ENCODE measurements at places on chromosomes 1 and 21.

DNA sequence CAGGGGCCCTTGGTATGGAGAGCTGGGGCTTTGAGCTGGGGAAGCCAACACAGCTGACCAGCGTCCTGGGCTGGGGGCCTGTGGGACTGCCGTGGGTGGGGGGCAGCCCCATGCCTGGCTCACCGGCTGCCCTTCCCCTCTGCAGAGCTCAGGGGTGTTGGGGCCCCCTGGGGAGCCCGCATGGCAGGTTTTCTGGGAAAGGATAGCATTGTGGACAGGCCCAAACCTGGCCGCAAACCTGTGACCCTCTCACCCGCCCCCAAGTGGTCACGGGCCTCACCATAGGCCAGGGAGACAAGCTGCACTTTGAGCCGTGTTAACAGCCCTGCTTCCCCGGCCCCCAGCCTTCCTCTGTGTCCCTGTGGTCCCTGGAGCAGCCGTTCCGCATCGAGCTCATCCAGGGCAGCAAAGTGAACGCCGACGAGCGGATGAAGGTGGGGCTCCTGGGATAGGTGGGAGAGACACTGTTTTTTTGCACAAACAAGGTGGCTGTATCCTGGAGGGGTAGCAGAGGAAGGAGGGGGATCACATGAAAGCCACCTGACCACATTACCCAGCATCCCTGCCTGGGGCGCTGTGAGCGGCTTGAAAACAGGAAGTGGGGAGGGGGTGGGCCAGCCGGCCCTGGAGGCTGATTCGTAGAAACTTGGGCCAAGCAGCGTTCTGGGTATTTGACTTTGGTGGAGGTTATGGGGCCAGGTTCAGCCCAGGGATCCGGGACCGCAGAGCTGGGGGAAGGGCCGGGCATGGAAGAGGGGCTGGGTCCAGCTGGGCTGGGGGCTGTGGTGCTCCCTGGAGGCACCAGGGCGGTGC lies 65.9 kb downstream of the PIK3CD start:
- DNase-seq: no peak

GRCh38 chr21:44930543-44930981 lies 9.3 kb upstream of the SLX9 start:
- DNase-seq: no peak

DNA sequence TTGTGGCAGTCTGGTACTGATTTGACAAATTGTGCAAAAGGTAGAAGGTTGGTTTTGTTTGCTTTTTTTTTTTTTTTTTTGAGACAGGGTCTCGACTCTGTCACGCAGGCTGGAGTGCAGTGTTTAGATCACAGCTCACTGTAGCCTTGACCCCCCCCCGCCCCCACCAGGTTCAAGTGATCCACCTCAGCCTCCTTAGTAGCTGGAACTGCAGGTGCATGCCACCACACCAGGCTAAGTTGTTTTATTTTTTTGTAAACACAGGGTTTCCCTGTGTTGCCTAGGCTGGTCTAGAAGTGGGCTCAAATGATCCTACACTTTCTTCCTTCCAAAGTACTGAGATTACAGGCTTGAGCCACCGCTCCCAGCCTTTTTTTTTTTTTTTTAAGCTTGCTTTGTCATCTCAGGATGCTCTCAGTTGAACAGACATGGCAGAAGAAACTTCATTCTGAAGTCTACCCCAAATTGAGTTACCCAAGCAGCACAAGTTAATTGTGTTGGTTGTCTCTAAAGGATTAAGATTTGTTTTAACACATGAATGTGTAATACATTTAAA lies 8.2 kb downstream of the KDM1A start:
- no peak for DNase-seq

DNA sequence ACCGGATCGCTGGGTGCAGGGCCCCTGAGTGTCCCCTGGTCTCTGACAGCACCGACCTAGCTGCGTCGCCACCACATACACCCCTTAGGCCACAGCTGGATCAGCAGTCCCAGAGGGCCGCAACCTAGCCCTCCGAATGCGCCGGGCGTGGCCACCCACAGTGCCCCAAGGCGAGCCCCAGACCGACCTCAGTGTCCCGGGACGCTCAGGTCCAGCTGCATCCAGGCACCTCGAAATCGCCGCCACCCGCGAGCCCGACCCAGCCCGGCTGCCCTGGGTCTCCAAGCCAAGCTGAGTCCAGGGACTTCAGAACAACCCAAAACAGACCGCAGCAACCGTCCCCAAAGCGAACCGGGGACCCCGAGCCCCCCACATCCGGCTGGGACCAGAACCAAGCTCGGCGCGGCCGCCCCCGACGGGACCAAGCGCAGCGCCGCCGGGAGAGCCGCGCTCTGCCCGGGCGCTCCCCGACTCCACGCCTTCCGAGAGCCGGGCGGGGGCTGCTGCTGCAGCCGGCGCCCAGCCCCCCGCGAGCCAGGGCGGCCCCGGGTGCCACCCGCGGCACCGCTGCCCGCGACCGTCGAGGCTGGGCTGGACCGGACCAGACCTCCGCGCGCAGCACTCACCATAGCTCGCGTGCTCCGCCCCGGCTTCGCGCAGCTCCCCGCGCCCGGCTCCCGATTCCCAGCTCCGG lies 54.6 kb upstream of the ECE1 start:
- no peak for DNase-seq

- no peak for DNase-seq
Observed at GRCh38 chr1:41558761-41559171, 74.3 kb upstream of the EDN2 start.

DNA sequence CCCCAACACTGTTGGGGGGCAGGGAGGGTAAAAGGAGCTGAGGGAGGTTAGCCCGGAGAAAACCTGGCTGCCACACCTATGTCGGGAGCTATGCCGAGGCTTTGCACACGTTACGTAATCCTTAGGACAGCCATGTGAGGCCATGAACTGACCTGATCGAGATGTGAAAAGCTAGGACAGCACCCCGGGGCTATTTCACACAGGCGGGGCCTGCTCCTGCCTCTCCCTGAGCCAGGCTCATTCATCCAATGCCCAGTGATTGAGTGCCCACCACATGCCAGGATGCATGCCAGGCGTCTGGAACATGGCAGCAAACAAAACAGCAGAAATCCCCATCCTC lies 30.2 kb downstream of the LDLRAP1 start:
- no peak for DNase-seq

- no peak for DNase-seq
Observed at GRCh38 chr1:3533067-3534048, 78.0 kb downstream of the MEGF6 start.

DNA sequence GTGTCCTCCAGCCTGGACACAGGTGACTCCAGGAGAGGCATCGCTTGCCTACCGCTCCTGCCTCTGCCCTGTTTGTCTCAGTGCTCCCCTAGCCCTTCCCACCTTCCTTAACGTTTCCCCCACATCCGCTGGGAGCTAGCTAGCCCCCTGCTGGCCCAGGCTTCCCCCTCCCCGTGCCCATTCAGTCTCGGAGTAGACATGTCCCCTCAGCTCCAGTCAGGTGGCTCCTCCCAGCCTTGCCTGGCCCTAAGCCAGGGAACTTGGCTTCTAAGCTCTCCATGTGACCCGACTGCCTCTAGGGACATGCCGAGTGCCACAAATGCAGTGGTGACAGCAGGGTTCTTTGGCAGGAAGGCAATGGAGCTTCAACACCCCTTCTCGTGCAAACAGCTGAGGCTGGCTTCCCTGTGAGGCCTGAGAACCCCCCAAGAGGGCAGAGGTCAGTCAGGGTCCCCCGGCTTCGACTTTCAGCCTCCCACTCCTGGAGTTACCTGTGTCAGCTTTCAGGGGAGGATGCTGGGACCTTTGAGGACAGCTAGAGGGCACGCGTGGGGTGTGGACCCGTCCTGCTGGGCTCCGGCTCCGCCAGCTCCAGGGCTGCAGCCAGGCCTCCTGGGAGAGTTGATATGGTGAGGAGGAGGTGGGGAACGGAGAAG lies 16.2 kb downstream of the DRAXIN start:
- no peak for DNase-seq

- DNase-seq: no peak
Observed at GRCh38 chr21:29224006-29224405, 74.7 kb upstream of the BACH1 start.

GRCh38 chr1:39573736-39574624 lies 2.6 kb downstream of the PABPC4 start:
- peak; percentile 50 for DNase-seq

- DNase-seq: no peak
Observed at GRCh38 chr1:24980836-24981630, 51.0 kb upstream of the RUNX3 start.

DNA sequence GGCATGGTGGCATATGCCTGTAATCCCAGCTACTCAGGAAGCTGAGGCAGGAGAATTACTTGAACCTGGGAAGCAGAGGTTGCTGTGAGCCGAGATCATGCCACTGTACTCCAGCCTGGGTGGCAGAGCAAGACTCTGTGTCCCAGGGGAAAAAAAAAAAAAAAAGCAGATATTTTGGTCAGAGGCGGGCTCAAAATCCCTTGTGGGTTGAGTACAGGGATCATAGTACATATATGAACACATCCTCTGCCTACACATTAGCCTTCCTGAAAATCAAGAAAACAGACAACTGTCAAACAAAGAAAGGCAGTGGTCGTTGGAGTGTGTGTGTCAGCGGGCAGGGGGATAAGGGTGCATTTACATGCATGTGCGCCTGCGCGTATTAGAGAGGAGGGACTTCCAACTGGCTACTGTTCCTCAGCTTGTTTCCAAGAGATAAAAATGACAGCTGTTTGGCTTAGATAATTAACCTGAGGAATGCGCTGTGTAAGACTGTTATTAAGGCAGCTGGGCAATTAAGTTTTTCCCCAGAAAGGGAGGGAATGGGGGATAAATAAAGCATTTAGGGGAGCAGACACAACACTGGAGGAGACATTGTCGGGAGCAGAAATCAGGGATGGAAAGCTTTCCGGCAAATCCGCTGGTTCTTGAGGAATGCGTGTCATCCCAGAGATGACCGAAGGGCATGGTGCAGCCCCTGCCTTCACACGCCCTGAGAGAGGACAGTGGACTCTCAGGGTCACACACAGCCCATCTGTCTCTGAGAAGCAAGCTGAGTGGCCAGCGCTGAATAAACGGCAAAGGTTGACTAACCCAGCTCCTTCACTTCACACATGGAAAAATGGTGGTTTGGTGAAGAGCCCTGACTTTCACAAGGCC lies 6.4 kb downstream of the LAMB3 start:
- no peak for DNase-seq

- DNase-seq: no peak
Observed at GRCh38 chr21:44991538-44992483, 52.0 kb downstream of the SLX9 start.

DNA sequence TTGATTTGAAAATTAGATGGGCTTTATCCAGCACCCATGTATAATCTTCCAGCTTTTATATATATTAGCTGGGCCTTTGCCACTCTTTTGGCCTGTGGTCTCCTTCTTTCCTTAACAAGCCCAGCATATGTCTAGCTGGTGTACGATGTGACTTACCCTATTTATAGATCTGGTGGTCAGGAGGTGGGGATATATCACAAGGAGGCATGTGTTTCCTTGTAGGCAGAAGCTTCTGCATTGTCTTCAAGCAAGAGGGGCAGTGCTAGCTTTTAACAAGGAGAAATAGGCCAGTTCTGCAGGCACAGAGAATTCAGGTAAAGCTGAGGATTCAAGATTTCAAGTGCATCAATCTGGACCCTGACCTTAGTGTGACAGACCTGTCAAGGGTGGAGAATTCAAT lies 38.0 kb upstream of the DNASE2B start:
- no peak for DNase-seq

- DNase-seq: no peak
Observed at GRCh38 chr1:32438136-32438535, 26.7 kb upstream of the ZBTB8B start.

GRCh38 chr1:206117151-206117948 lies at the start of gene AVPR1B:
Gene AVPR1B, minus strand, starts transcription at chr1:206117388. Its CDS starts 498 bp downstream, at chr1:206116890.
- no peak for DNase-seq

GRCh38 chr1:18198260-18198659 lies 90.7 kb downstream of the IGSF21 start:
- no peak for DNase-seq

DNA sequence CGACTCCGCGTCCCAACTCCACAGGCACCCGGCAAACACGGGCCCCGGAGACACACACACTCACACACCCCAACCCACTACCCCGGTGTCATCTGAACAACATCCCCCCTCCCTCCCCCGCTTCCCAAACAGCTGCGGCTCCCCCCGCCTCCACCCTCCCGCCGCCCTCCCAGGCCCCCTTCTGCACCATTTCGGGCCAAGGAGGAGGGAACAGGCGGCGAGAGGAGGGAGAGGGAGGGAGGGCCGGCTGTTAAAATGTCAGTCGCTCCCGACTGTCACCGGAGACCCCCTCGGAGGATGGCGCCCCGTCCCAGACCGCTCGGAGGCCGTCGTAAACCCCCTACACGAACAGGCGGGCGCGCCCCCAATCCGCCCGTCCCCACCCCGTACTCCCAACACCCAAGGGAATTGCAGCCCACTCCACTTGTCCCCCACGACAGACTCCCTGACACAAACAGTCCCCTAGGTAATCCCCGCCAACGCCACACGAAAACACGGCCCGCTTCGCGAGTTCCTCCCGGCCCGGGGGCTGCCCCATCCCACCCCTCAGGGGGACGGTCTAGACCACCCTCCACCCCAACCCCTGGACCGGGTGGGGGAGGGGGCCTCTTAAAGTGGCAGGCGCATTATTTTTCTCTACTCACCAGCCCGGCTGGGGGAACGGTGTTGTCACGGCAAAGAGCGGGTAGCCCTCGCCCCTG lies 583 bp downstream of the MEF2D start:
- DNase-seq: no peak

DNA sequence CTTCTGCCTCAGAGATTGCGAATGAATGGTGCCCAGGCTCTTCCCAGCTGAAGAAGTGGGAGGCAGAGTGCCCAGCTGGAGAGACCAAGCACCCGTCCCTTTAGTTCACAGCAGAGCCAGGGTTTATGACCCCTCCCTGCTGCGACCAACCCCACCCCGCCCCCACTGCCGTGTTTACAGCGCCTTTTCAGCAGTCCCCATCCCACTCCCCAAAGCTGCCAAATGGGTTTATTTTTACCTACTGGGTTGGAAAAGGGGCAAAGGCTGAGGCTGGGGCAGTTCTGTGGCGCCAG lies 23.6 kb downstream of the DYRK3 start:
- DNase-seq: no peak

GRCh38 chr1:208132287-208132882 lies 111.8 kb downstream of the PLXNA2 start:
- DNase-seq: peak; percentile 45

DNA sequence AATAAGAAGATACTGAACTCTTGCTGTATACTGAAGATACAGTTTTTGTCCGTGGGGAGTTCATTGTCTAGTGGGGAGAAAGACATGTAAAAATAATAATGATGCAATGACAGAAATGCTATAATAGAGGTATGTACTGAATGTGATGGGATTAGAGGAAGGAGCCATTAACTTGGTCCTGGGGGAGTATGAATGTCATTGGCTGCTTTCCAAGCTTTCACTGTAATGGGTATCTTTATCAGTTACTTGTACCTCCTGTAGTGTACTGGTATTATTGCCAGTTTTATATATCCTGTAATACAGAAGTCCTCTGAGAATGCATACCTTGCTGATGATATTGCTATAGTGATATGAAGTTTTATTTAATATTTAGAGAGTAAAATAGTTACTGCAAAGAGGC lies 7.4 kb downstream of the BTBD8 start:
- DNase-seq: peak; percentile 52

GRCh38 chr1:193310564-193310963 lies 124.2 kb upstream of the B3GALT2 start:
- DNase-seq: no peak
